ENCODE measurements at places on chromosomes 5 and 9.

- no peak for DNase-seq
Measured at GRCh38 chr9:12859704-12860251, 85.0 kb downstream of the LURAP1L start.

- DNase-seq, result no peak
Measured at GRCh38 chr9:129559506-129559881, 61.4 kb downstream of the C9orf50 start.

DNA sequence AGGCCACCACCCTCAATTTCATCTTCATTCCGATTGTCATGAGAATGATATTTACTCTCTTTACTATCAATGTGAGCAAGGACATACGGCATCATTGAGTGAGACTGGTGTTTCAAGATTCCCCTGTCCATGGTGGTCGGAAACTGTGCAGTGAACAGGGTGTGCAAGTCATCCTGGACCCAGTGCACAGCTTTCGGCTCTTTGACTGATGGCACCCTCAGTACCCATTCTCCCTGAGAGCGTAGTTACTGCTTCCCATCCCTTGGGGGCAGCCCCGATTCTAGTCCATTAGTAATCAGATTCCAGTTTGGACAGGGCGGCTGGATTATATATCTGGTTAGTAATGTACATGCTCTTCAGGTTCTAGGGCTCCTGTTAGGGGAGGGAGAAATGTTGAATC is 61.7 kb upstream of the SUB1 start:
- no peak for DNase-seq

DNA sequence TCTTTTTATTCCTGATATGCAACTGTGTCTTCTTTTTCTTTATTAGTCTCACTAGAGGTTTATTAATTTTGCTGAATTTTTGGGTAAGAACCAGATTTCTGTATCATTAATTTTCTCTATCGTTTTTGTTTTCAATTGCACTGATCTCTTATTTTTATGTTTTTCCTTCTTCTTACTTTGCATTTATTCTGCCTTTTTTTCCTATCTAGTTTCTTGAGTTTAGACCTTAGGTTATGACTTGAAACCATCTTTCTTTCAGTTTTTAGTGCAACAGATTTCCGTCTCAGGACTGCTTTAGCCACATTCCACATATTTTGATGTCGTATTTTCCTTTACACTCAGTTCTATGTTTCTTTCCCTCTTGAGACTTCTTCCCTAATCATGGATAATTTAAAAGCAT is 56.6 kb downstream of the IARS1 start:
- no peak for DNase-seq
